ENCODE measurements at places on chromosomes 11 and 22.

- DNase-seq = no peak
Observed at GRCh38 chr22:45865561-45866125, 111.3 kb downstream of the WNT7B start.

GRCh38 chr11:46026606-46027293, 94.5 kb downstream of the PHF21A start:
- no peak for DNase-seq

DNA sequence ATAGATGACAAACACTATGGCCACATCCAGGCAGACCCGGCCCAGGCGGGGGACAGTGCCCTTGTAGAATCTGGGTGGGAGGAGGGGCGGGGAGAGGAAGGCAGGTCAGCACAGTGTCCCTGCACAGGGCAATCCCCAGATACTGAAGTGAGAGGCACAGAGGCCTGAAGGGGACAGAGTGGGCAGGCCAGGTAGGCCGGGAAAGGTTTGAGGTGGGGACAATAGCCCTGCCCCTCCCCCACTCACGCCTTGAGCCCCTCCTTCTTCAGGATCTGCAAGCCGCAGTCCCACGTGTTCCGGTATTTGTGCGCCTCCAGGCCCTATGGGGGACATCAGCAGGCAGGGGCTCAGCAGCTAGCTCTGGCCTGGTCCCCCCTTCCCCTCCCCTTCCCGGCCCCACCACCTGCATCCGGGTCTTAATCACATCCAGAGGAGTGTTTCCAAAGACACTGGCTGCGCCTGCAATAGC, 2.3 kb downstream of the SLC25A1 start:
- DNase-seq = no peak

- no peak for DNase-seq
Observed at GRCh38 chr11:3004481-3004880, 12.4 kb upstream of the NAP1L4 start.

GRCh38 chr11:32154275-32154674, 63.4 kb downstream of the RCN1 start:
- no peak for DNase-seq

- DNase-seq = no peak
Observed at GRCh38 chr11:12114193-12115033, 4.0 kb downstream of the MICAL2 start.

- no peak for DNase-seq
Observed at GRCh38 chr11:86669424-86669823, 3.0 kb downstream of the ME3 start.

DNA sequence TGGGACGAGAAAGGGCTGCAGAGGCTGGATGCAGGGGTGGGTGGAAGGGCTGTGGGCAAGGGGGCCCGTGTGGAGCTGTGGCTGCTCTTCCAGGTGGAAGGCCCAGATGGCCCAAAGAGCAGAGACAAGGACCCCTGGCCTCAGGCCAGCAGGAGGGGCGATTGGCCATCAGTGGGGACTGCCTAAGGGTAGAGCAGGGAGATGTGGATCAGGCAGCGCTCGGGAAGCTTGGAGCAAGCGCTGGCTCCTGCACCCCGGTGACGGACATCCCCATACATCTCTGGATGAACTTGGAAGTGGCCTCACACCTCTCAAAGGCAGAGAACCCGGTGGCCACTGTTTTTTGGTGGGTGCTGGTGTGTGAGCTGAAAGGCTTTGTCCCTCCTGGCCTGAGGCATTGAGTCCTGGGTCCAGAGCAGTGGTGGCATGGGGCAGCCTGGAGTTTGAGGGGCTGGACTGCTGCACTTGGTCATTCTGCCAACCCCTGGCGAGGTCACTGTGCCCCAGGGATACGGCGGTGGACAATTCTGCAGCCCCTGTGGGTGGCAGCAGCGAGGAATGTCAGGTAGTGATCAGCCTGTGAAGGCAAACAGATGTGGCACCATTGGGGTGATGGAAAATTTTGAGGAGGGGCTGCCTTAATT, 5.9 kb downstream of the FRMD8 start:
- no peak for DNase-seq

GRCh38 chr11:126340960-126341606, 14.4 kb upstream of the ST3GAL4 start:
- no peak for DNase-seq

DNA sequence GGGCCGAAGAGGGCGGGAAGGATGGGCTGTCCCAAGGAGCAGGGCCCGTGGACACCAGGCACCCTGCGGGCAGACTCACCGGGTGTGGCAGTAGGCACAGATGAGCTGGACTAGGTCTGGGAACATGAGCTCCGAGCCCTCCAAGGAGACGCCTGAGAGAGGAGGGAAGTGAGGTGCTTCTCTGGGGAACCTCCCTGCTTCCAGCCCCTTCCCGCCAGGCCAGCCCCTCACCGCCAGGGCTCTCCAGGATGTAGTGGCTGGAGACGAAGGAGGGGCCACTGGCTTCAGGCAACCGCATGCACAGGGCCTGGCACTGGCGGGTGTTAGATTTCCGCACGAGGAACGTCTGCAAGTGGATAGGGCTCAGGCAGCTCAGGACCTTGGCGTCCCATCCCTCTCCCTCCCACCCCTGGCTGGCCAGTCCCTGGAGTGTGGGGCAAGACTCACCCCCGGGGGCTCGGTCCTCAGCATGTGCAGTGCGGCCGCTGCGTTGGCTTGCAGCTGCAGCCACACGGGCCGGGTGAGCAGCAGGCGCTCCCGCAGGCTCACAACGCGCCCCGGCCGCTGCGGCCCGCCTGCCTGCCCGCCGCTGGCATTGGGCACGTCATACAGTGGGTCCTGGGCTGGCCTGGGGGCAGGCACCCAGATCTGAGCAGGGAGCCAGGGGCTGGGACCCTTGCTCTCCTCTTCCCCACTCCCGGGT, 552 bp downstream of the RIN1 start:
- no peak for DNase-seq

GRCh38 chr22:30694171-30694639, 469 bp upstream of the OSBP2 start:
- DNase-seq = peak; percentile 55

DNA sequence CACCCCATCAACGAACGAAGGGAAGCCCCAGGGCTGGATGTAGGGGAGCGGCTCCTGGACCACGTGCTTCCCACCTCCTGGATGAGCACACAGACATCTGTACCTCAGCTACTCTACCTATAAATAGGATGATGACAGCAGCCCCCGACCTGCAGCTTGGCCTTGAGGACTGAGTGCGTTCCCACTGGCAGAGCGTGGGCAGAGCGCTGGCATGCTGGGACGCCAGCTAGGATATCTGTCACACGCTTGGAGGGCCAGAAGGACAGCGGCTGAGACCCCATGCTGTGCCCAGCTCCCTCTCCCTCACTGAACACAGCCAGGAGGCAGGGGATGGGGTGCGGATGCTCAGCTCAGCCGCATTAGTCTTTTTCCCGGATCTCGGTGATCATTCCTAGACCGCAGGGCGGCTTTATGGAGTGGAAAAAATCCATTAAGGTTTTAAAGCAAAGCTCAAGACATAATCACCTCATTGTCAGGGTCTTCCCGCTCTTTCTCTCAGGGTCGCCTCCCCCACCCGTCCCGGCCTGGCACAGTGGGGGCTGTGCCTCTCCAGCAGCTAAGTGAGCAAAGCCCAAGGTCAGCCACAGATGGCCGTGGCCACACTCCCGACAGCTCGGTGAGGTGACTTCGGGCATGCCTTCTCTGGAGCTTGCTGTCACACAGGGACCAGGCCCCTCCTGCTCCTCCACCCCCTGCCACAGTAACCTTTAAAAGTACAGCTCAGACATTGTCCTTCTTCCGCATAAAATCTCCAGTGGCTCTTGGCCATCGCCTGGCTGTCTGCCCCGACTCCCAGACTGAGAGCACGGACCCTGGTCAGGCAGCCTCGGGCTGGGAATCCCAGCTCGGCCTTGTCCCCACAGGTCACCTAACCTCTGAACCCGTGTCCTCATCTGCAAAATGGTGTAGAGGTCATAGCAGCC, 69.6 kb upstream of the SHISAL1 start:
- no peak for DNase-seq

GRCh38 chr22:25399649-25400151, 164.8 kb upstream of the GRK3 start:
- DNase-seq = no peak

GRCh38 chr22:44628835-44629234, 73.2 kb upstream of the PRR5 start:
- DNase-seq = no peak

DNA sequence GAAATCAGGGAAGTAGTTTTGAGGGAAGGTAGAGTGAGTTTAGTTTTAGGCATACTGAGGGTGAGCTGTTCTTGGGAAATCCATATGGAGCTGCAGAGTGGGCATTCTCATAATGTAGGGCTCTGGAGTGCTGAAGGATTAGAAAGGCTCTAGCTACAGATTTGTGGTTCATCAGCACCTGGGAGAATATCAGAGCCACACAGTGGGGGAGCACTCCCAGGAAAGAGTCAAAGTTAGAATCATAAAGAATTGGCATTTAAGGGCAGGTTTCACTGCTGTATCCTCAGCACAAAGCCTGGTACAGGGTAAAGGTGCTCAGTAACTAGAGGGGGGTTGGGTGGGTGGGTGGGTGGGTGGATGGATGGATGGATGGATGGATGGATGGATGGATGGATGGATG, 52.5 kb downstream of the SLN start:
- no peak for DNase-seq

- no peak for DNase-seq
Observed at GRCh38 chr11:66904055-66904454, 47.2 kb downstream of the LRFN4 start.

GRCh38 chr11:41201156-41201555, 258.3 kb downstream of the LRRC4C start:
- DNase-seq = no peak

DNA sequence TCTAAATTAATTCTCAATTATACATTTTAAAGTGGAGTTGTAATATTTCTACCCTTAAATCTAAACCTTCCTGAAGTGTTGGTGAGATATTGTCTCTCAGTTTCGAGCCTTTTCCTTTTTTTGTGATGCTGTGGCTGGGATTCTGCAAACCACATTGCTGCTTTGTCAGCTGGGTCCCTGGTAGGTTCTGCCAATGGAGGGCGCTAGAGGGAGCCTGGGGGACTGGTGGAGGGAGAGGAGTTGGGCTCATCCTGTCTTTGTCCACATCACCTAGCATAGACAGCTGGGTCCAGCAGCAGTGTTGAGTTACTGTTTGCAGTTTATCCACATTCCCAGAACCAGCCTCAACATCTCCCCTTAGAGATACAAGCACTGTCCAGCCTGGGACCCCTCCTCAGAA, 41.0 kb downstream of the TRAF6 start:
- no peak for DNase-seq

DNA sequence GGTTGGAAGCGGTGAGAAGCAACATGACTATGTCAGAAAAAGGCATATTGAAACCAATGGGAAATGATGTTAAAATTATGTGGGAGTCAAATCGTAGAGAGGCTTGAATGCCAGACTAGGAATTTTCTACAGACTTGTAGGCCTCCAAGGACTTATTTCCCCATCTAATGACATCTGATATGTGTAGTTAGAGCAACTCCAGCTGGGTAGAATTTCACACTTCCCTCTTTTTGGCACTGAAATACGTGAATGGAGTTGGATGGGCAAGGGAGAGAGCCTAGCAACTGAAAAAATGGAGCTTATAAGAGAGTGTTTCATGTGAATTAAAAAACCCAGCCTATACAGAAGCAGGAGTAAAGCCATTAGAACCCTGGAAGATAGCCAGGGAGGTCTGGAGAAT, 304.2 kb downstream of the INSC start:
- no peak for DNase-seq

- no peak for DNase-seq
Observed at GRCh38 chr11:122978299-122978620, 3.4 kb downstream of the BSX start.

- DNase-seq = no peak
Observed at GRCh38 chr11:13644997-13645687, 23.3 kb upstream of the FAR1 start.

DNA sequence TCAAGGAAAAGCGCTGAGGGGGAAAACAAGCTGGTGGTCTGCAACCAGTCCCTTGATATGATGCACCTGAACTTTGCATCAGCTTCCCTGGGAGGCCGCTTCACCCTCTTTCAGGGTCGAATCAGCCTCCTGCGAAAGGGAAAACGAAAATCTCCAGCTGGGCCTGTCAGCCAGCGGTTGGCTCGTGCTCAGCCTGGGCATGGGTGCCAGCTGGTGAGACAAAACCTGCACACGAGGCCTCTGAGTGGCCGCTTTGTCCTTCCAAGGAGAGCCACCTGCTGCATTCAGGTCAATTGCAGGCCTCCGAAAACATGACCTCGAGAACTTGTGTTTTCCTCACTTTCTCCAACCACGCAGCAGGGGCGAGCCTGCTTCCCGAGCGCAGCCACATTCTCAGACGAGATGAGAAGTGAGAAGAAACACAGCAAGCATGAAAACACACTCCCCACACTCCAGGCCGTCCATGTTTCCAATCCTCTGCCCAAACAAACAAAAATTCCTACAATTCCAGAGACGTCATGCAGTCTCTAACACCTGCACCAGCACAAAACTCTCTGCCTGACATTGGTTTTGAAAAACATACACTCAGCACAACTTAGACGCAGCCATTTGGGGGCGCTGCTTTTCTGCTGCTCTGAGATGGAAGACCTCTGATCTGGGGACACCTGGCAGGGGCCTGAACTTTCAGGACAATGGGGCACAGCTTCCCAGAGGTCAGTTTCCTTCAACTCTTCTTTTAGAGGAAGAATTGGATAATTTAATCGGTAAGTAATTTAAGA, 77.1 kb downstream of the DHCR7 start:
- no peak for DNase-seq

DNA sequence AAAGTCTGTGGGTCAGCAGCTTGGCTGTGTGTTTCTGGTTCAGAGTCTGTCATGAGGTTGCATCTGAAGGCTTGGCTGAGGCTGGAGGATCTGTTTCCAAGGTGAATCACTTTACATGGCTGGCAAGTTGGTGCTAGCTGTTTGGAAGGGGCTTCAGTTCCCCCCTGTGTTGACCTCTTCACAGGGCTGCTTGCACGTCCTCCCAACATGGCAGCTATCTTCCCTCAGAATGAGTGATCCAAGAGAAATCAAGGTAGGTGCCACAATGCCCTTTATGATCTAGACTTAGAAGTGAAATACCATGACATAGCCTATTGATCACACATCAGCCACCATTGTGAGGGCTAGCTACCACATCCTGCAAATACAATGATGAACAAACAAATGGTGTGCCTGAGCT, 9.9 kb downstream of the APOA4 start:
- DNase-seq = no peak

DNA sequence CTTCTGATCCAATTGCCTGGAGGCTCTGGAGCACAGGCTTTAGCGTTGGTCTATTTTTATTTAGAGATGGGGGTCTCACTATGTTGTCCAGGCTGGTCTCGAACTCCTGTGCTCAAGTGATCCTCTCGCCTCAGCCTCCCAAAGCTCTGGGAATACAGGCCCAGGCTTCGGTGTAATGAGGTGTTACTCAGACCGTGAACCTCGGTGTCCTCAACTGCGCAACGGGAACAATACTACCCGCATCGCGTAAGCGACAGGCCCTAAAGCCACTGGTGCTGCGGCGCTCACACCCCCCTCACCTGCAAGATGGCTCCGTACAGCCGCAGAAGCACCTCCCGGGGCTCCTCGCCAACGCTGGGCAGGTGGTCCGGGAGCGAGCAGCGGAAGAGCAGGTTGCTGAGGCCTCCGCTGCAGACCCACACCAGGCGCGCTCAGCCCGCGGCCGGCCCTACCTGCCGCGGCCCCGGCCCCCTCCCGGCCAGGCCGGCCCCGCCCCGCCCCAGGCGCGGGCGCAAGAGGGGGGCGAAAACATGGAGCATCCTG, 628 bp downstream of the CHKB start:
- peak; percentile 30 for DNase-seq
